ENCODE measurements at places on chromosomes 13 and 19. TPM values are rescaled to one million over a fixed set of nuclear protein-coding genes. Genes with fewer than 3 reads are reported as not detected.

The SIAH3 gene
- 0.09 TPM for total RNA-seq

The PRDX2 gene
- total RNA-seq = 447 TPM

- H3K27ac ChIP-seq = no peak overlapping the region
- H3K4me1 ChIP-seq = peaks cover 31% of the 10 kb centered on the region
- DNase-seq = no peak
- H3K27me3 ChIP-seq = no peaks in the 10 kb centered on the region
These were observed 250.1 kb downstream of the VWA8 start for GRCh38 chr13:41710771-41711170.

GRCh38 chr19:39325778-39326665 lies 5.4 kb upstream of the LRFN1 start:
- peaks cover 15% of the 10 kb centered on the region for H3K4me1 ChIP-seq
- no peak overlapping the region for H3K27ac ChIP-seq
- DNase-seq = peak; percentile 45
- H3K36me3 ChIP-seq = no peaks in the 10 kb centered on the region
- H3K4me3 ChIP-seq = no peak overlapping the region
- H3K27me3 ChIP-seq = peaks cover 41% of the 10 kb centered on the region

DNA sequence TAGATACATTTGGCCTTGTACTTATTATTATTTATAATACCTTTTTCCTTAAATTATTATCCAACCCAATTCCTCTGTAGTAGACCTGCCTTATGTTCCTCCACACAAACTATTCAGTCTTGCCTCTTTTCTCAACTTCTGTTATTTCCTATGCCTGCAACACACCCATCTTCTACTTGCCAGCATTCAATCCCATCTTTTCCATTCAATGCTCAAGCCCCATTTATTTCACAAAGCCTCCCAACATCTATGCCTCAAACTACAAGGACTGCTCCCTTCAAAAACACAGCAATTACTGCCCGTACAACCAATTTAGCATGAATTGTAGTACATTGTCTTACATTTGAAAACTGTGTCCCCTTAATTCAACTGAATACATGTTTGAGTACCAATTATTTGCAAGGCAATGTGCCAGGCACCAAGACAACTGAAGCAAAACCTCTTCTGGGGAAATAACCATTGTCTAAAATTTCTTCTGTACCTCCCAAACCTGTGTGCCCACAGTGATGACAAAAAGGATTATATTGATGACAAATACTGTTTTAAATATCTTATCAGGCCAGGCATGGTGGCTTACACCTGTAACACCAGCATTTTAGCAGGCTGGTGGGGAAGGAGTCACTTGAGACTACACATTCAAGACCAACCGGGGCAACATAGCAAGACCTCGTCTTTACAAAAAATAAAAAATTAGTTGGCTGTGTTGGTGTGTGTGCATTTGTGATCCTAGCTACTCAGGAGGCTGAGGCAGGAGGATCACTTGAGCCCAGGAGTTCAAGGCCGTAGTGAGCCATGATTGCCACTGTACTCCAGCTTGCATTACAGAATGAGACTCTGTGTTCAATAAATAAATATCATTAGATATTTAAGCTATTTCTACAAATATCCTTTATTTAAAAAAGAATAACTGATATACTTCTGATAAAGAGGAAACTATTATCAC lies 35.1 kb downstream of the ELF1 start:
- H3K4me3 ChIP-seq = no peak overlapping the region
- peak overlapping the region; percentile 62 for H3K27ac ChIP-seq
- H3K36me3 ChIP-seq = no peaks in the 10 kb centered on the region
- H3K4me1 ChIP-seq = peaks cover 21% of the 10 kb centered on the region
- no peak for DNase-seq

- peaks cover 16% of the 10 kb centered on the region for H3K27me3 ChIP-seq
- H3K27ac ChIP-seq = no peak overlapping the region
- H3K36me3 ChIP-seq = peaks cover 53% of the 10 kb centered on the region
- H3K4me1 ChIP-seq = no peaks in the 10 kb centered on the region
These were observed 7.5 kb upstream of the OR10H5 start for GRCh38 chr19:15779756-15780476.

DNA sequence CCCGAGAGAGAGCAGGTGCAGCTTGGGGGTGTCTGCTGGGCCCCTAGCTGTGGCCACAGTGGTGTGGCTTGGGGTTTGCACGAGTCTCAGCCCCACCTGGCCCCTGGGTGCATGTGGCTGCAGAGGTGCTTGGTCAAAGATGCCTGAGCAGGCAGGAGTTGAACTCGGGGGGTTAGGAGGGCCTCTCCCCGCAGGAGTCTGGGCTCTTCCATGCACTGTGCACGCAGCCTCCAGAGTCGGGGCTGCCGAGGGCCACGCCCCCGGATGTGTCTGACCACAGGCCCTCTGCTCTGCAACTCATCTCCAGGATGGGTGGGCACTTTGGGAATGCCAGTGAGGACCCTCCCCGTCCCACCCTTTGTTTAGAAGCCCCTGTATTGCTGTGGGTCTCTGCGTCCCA lies 91.5 kb upstream of the MCF2L start:
- peaks cover 5% of the 10 kb centered on the region for H3K4me1 ChIP-seq
- no peak overlapping the region for H3K27ac ChIP-seq
- no peaks in the 10 kb centered on the region for H3K27me3 ChIP-seq
- no peak for DNase-seq

Measured in WTC11 (cell line).